ENCODE measurements at places on chromosomes 2 and 18.

- peak; percentile 70 for DNase-seq
Observed at GRCh38 chr2:206832873-206833272, 67.5 kb downstream of the FASTKD2 start.

GRCh38 chr18:24086082-24086481 is 52.8 kb upstream of the CABYR start:
- no peak for DNase-seq

GRCh38 chr2:144583381-144583729 is 63.4 kb upstream of the ZEB2 start:
- no peak for DNase-seq

- peak; percentile 98 for DNase-seq
Observed at GRCh38 chr2:46967990-46968647, 52.5 kb upstream of the MCFD2 start.

- no peak for DNase-seq
Observed at GRCh38 chr18:48417985-48418384, 8.8 kb upstream of the ZBTB7C start.

DNA sequence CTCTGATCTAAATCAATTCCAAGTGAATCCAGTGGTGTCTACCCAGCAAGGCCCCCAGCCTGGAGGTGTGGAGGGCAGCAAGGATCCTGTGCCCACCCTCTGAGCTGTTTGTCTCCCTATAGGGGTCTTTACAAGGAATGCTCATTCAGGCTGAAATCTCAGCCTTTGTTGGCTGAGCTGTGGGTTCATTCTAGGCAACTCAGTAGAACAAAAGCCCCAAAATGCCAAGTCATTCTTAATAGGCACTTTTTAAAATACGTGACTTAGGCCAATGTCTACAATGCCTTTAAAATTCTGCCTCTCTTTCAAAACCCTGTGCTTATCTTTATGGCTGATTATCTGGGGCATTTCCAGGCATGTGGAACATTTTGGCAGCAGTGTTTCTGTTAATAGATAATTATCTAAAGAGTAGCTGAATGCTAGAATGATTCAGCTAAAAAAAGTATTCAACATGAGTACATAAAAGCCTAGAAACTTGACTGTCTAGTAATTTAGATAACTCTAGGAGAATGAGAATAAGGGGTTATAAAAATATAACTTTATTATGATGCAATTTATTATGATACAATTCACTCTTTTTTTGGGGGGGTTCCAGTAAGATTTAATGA is 7.4 kb downstream of the UGT1A6 start:
- peak; percentile 99 for DNase-seq

GRCh38 chr18:13486284-13486683 is 240.1 kb downstream of the FAM210A start:
- no peak for DNase-seq

GRCh38 chr2:217868911-217869334 is 133.9 kb downstream of the TNS1 start:
- peak; percentile 82 for DNase-seq

GRCh38 chr2:178496049-178496448 is 15.8 kb downstream of the PLEKHA3 start:
- no peak for DNase-seq

GRCh38 chr18:2923464-2923863 is 76.7 kb downstream of the EMILIN2 start:
- DNase-seq, result no peak

DNA sequence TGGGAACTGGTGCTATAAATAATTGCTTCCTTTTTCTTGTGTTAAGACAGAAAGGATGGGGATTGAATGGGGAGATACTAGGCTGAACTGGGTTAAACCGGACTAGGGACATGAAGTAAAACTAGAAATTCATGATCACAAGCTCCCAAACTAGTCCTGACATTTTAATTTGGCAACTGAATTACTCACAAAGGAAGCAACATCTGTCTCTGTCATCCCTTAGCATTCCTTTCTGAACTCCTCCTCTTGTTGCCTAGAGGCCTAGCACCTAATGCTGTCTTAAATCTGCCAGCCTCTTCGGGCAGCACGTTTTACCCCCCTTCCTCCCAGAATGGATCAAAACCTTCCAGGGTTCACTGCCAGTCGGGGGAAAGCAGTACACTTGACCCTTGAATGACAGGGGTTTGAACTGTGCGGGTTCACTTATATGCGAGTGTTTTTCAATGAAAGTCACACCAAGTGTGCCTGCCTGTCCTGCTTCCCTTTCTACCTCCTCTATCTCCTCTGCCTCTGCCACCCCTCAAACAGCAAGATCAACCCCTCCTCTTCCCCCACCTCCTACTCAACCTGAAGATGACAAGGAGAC is 8.2 kb downstream of the KCTD1 start:
- DNase-seq, result peak; percentile 50

GRCh38 chr2:196169516-196169915 is 1.9 kb downstream of the STK17B start:
- peak; percentile 32 for DNase-seq

GRCh38 chr2:80247339-80247738 is 57.2 kb downstream of the LRRTM1 start:
- DNase-seq, result no peak

GRCh38 chr18:57920036-57920435 is 116.9 kb upstream of the ATP8B1 start:
- DNase-seq, result no peak

GRCh38 chr2:30932870-30933269 is 125.6 kb upstream of the CAPN13 start:
- DNase-seq, result no peak

- DNase-seq, result no peak
Observed at GRCh38 chr2:165796129-165796528, 2.1 kb upstream of the GALNT3 start.

DNA sequence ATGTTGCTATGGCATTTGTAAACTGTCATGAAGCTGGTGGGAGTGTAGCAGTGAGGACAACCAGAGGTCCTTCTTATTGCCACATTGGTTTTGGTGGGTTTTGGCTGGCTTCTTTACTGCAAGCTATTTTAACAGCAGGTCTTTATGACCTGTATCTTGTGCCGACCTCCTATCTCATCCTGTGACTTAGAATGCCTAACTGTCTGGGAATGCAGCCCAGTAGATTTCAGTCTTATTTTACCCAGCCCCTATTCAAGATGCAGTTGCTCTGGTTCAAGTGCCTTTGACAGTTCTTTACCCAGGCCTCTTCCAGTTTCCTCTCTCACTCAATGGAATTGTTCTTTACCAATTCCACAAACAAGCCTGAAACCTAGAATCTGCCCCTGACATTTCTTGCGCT is 145.1 kb downstream of the KCNE4 start:
- DNase-seq, result no peak

- no peak for DNase-seq
Observed at GRCh38 chr2:33486544-33486943, 10.1 kb downstream of the RASGRP3 start.

- DNase-seq, result peak; percentile 95
Observed at GRCh38 chr2:176491172-176491904, 222.1 kb downstream of the MTX2 start.

DNA sequence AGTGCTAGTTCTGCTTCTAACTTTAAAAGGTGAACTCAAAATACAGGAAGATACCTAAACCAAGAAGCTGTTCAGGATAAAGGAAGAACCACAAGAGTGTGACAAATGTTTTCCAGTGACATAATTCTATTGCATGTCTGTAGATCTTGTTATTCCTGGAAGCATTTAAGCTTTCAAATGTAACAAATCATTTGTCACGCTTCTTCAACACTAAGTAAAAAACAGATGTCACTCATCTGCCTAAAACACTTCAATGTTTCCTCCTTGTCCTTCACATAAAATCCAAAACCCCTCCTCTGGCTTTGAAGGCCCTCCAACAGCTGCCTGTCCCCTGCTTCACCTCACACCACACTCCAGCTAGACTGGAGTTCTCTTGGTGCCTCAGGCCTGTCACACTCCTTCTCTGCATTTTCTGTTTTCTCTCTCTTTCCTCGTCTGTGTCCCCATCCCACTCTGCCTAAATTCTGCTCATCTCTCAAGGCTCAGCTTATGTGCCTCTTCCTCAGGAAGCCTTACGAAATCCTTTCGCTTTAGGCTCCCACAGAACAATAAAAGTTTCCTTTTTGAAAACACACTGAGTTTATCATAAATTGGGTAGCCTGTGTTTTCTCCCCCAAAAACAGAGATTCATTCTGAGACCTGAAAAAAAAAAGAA is 6.4 kb upstream of the CLEC4F start:
- no peak for DNase-seq

DNA sequence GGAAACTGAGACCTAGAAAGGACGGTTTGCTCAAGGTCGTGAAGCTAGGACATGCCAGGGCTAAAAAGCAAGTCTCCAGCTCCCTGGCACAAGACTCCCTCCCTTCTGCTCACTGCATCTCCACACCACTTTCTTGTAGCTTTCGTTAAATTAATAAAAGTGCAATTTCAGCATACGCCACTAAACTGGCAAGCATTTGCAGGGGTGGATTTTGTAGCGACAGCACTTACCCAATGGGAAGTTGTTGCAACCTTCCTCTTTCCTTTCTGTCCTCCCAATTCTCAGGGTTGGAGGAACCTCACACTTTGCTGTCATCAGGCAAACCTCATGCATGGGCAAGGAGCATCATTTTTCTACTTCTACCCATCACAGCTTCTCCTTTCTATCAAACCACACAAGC is 7.4 kb upstream of the RHOB start:
- DNase-seq, result no peak

GRCh38 chr2:67614454-67614853 is 217.3 kb downstream of the ETAA1 start:
- DNase-seq, result no peak

DNA sequence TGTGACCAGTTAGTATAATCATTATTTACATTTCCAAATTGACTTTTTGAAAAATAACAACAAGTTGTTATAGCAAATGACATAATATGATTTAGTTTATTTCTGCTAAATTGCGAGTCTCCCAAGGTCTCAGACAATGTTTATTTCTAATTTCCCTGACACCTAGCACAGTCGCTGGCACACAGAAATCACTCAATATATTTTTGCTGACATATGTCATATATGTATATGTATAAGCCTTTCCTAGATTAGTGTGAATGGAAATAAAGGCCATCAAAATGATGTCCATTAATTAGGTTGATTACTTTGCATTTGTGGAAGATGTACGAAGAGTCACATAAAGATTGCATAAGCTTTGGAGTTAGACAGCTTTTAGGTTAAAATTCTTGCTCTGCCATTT is 136.7 kb upstream of the CDH2 start:
- no peak for DNase-seq

DNA sequence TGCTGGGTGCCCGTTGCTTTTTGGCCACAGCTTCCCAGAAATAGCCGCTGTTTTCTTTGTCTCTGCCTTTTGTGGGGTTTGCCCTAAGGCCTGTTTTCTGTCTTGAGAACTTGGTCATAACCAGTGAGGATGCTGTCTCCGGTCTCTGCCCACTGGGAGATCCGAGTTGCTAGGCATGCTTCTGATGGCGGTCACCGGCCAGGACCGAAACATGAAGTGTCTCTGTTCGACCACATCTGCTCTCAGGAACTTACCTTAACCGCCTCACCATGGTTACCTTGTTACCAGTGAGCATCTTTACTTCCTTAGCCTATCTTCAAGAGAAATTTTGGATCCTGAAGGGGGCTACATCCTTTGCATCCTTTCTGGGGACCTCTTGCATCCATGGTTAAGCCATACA is 91.9 kb downstream of the RTP5 start:
- DNase-seq, result no peak

- peak; percentile 26 for DNase-seq
Observed at GRCh38 chr2:143949121-143949848, 570.6 kb downstream of the ZEB2 start.
